Activated CD8-positive, alpha-beta memory T cell treated with anti-CD3 and anti-CD28 coated beads for 1 hour (primary cell): ENCODE measurements at places on chromosomes 5 and 9.

DNA sequence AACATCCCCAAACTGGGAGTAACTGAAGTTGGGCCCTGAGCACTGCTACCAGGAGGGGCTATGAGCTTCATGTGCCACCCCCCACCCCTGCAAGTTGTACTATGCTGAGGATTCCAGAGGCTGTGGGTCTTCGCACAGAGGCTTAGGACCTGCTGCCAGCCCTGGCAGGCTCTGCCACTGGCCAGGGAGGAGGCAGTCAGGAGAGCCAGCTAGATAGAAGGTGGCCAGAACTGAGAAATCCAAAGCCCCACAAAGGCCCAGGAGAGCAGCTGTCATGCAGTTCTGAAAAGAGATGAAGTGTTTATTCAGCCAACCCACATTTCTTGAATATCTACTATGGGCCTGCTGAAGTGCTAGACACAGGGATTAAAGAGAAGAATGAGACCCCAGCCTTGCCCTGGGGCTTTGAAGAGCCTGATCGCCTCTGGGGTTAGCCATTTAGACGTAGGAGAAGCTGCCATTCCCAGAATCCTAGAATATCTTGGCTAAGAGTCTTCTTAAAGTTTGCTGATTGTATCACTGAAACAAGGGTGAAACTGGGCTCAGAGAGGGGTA, 1.4 kb downstream of the ALAD start:
- DNase-seq, result no peak

- DNase-seq, result no peak
These were observed 298.4 kb upstream of the SEMA6A start for GRCh38 chr5:116872986-116873385.

DNA sequence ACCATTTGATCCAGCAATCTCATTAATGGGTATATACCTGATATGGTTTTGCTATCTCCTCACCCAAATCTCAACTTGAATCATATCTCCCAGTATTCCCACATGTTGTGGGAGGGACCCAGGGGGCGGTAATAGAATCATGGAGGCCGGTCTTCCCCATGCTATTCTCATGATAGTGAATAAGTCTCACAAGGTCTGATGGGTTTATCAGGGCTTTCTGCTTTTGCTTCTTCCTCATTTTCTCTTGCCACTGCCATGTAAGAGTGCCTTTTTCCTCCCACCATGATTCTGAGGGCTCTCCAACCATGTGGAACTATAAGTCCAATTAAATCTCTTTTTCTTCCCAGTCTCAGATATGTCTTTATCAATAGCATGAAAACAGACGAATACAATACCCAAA, 74.5 kb upstream of the APC start:
- DNase-seq, result no peak

DNA sequence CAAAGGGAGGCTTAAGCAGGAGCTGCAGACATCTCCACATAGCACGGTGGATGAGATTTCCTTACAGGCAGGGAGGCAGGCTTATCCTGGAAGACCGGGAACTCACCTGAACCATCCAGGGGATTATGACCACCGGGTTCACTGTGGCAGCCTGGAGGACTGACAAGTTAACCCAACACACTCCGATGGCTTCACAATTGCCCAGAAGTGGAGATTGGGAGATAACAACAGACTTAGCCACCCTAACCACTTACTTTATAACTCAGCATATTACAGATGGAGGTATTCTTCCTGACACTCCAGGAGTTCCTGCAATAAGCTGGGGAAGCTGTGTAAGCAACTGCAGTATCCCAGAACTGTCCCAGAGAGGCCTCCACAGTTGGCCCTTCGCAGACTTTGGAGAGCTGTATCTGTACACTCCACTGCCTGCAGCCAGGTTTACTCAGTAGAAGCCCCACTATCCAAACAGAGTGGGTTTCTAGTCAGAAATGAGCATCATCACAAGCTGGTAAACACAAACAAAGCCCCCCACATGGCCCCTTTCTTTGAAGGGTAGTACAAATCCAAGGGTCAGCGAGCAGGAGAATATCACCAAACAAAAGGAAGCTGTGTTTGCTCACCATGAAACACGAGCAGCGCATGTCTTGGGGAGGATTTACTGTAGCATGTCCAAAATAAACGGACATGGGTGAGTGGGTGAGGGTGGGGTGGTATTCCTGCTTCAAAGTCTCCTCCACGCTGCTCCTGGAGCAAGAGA, 462.2 kb downstream of the RASEF start:
- no peak for DNase-seq

GRCh38 chr9:98432134-98432533, 176.7 kb upstream of the TBC1D2 start:
- no peak for DNase-seq

DNA sequence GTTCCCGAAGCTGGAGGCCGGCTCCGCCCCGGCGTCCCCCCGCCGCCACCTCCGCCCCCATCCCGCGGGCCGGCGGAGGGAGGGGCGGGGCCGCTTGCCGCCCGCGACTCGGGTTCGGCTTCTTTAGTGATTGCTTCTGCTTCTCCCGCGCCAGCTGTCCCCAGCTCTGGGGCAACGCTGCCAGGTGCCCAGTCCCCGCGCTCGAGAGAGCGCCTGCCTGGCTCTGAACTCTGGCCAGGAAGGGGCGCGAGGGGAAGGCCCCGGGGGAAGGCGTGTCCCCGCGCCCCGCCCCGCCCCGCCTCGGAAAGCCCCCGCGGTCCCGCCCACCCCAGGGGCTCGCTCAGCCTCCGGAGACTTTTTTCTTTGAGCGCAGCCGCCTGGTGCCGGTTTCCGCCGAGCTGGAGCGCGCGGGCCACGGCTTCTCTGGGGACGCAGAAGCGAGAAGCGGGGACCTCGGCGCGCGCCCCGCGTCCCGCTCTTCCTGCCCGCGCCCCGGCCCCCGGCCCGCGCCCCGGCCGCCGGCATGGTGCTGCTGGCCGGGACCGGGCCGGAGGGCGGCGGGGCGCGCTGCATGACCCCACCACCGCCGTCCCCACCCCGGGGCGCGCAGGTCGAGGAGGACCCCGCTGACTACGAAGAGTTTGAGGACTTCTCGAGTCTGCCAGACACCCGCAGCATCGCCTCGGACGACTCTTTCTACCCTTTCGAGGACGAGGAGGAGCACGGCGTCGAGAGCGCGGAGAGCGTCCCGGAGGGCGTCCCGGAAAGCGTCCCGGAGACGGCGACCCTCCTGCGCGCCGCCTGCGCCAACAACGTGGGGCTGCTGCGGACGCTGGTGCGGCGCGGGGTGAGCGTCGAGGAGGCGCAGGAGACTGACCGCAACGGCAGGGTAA, at the start of gene ANKRD33B:
ANKRD33B (plus strand) TSS at position 126 of the 893 bp plus-strand sequence; CDS start at position 524, 398 bp downstream.
- peak; percentile 68 for DNase-seq

GRCh38 chr9:36992501-36993316, 41.4 kb downstream of the PAX5 start:
- DNase-seq, result no peak
